Upper lobe of right lung (tissue), 1 donor: ENCODE measurements at places on chromosomes 16 and 17. TPM values are rescaled to one million over a fixed set of nuclear protein-coding genes. Genes with fewer than 3 reads are reported as not detected.
A peak's percentile ranks its signal among the peaks of the same experiment; 100 is the strongest.

NR1D1 gene
- 24.9 TPM for total RNA-seq

GRCh38 chr16:24577167-24577566, 37.8 kb downstream of the RBBP6 start:
- peaks cover 2% of the 10 kb centered on the region for H3K36me3 ChIP-seq
- no peak overlapping the region for H3K4me3 ChIP-seq
- H3K27me3 ChIP-seq: no peaks in the 10 kb centered on the region

CCDC144A gene
- 10.9 TPM for total RNA-seq

- no peaks in the 10 kb centered on the region for H3K27me3 ChIP-seq
- H3K4me3 ChIP-seq: no peak overlapping the region
- H3K4me1 ChIP-seq: peaks cover 17% of the 10 kb centered on the region
- H3K36me3 ChIP-seq: no peaks in the 10 kb centered on the region
Measured at GRCh38 chr16:70418993-70419318, 19.9 kb downstream of the ST3GAL2 start.

DNA sequence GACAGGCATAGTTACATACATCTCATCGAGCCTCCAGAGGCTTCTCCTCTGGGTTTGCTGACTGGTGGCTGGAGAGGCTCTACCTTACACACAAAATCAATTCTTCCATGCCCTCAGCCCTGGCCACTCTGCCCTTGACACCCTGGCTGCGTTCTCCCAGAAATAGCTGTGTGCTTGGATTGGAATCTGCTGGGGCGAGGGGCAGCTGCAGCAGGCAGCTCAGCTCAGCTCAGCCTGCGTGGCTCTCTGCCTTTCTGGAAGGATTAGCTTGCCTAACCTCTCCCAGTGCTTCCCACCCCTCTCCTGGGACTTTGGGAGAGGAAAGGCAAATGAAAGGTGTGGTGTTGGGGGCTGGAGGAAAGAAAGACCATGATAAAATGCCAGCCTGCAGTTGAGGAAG, 216.1 kb downstream of the ENGASE start:
- no peaks in the 10 kb centered on the region for H3K36me3 ChIP-seq
- H3K27me3 ChIP-seq: peaks cover 26% of the 10 kb centered on the region
- no peak for DNase-seq

HAP1 gene
- 0.58 TPM for total RNA-seq

- no peaks in the 10 kb centered on the region for H3K27me3 ChIP-seq
- H3K36me3 ChIP-seq: peaks cover 9% of the 10 kb centered on the region
- DNase-seq: no peak
- no peak overlapping the region for H3K27ac ChIP-seq
- no peak overlapping the region for H3K4me3 ChIP-seq
Measured at GRCh38 chr17:31272236-31272635, 24.8 kb downstream of the OMG start.

GRCh38 chr16:72590151-72590937, 418.4 kb upstream of the PMFBP1 start:
- no peaks in the 10 kb centered on the region for H3K4me1 ChIP-seq
- no peaks in the 10 kb centered on the region for H3K36me3 ChIP-seq
- no peak overlapping the region for H3K27ac ChIP-seq

RASD1 gene
- total RNA-seq: 39.2 TPM

DNA sequence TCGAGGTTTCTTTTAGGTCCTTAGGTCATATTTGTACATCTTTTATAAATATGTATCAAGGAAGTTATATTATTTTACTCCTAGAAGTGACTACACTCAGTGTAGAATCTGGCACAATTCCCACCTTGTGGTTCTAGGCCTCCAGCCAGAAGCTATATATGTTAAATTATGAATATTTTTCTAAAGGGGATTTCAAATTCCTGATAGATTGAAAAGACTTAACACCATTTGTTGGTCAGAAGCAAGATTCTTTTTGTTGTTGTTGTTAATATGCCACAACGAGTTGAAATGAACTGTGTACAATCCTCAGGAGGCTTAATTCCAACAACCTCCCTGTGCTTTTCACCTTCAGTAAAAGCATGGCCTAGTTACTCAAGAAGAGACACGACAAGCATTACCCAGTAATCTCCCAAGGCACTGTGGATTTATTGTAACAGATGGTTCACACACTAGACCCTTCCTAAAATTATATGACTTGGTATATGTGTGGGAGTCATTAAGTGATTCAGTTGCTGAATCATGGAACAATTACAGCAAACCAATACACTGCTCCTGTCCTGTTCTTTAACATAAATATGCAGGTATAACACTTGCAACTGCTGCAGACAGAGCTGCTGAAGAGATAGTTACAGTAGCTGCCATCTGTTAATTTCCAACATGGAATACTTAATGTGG, 964.4 kb upstream of the GOT2 start:
- no peaks in the 10 kb centered on the region for H3K27me3 ChIP-seq
- H3K36me3 ChIP-seq: no peaks in the 10 kb centered on the region
- H3K4me1 ChIP-seq: no peaks in the 10 kb centered on the region
- no peak overlapping the region for H3K4me3 ChIP-seq
- H3K27ac ChIP-seq: no peak overlapping the region
- no peak for DNase-seq

CLEC19A gene
- total RNA-seq: 0.17 TPM

SALL1 gene
- total RNA-seq: not detected

TMC7 gene
- 5.0 TPM for total RNA-seq

DNA sequence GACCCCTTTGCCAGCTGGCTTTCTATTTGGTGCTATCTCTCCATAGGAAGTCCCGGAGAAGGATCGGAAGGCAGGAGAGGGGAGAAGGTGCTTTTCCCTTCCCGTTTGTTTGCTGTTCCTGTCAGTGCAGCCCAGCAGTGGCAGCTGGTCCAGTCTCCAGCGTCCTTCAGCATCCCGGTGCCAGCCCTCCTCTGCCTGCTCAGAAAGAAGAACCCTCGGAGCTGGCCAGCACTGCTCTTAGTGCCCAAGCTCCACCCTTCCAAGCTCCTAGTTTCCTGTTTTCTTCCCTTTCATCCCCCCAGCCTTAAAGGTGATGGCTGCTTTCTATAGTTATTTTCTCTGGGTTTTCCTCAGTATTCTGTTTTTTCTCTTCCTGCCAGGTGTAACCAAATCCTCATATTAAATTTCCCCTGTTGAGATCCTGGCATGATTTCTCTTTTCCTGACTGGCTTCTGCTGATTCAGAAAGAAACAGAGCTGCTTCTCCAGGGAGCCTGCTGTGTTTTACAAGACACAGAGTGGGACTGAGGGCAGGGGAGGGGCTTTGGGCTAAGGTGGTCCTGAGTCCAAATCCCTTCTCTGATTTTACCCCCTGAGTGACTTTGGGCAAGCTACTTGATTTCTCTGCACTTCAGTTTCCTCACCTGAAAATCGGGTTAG, 186.8 kb downstream of the COPRS start:
- H3K27ac ChIP-seq: no peak overlapping the region
- no peaks in the 10 kb centered on the region for H3K36me3 ChIP-seq
- H3K4me1 ChIP-seq: no peaks in the 10 kb centered on the region
- H3K27me3 ChIP-seq: peaks cover 6% of the 10 kb centered on the region

DNA sequence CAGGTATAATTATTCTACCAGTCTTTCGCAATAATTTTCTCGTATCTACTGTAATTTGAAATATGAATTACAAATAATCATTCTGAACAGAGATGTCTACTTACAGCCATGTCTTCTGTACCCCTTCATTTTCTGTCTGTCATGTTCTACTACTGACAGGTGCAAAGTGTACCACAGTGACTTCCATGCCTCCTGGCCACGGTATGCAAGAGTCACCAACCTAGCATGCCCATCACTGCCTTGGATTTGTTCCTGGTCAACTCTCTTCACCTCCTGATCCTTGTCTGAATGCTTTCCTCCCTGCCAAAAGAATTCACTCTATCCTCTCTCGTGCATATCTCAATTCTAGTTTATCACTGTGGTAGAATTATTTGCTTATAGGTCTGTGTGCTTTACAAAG, 755.4 kb downstream of the KCNJ2 start:
- no peaks in the 10 kb centered on the region for H3K36me3 ChIP-seq
- DNase-seq: no peak
- no peak overlapping the region for H3K4me3 ChIP-seq
- no peaks in the 10 kb centered on the region for H3K4me1 ChIP-seq

GRCh38 chr16:12455287-12455798, 348.3 kb downstream of the CPPED1 start:
- peak; percentile 81 for DNase-seq
- H3K4me3 ChIP-seq: no peak overlapping the region
- no peaks in the 10 kb centered on the region for H3K27me3 ChIP-seq
- H3K27ac ChIP-seq: no peak overlapping the region

DNA sequence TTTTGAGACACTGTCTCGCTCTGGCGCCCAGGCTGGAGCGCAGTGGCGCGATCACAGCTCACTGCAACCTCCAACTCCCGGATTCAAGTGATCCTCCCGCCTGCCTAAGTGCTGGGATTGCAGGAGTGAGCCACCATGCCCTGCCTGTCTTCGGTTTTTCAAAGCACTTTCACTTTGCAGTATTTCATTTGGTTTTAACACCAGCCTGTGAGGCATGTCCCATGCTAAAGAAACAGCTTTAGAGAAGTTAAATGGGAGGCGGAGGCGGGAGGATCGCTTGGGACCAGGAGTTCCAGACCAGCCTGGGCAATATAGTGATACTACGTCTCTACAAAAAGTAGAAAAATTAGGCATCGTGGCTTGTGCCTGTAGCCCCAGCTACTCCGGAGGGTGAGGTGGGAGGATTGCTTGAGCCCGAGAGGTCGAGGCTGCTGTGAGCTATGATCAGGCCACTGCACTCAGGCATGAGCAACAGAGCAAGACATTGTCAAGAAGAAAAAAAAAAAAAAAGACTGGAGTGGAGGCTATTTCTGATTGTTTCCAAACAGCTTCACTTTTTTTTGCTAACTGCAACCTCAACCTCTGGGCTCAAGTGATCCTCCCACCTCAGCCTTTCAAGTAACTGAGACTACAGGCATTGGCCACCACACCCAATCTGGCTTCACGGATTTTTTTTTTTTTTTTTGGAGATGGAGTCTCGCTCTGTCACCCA, 1.3 kb downstream of the METTL23 start:
- peaks cover 50% of the 10 kb centered on the region for H3K4me1 ChIP-seq
- peaks cover 47% of the 10 kb centered on the region for H3K36me3 ChIP-seq
- H3K27ac ChIP-seq: peak overlapping the region; percentile 100

DNA sequence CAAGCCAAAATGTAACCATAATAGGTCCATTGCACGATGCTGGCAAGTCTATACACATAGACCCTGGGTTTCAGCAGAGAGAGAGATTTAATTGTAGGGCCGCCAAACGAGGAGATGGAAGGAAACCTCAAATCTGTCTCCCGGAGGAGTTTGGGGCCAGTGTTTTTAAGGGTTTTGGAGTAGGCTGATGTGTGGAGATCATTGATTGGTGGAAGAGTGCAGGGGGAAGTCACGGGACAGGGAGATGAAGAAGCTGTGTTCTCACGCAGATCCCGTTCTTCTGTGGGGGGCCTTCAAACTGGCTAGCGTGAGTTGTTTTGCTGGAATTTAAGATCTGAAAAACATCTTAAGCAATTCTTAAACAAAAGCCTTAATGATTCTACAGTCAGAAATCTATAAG, 84.8 kb downstream of the KATNIP start:
- no peak overlapping the region for H3K27ac ChIP-seq
- no peak overlapping the region for H3K4me3 ChIP-seq
- H3K4me1 ChIP-seq: no peaks in the 10 kb centered on the region

SMIM22 gene
- 23.3 TPM for total RNA-seq

- no peak overlapping the region for H3K4me3 ChIP-seq
- H3K27ac ChIP-seq: no peak overlapping the region
- H3K36me3 ChIP-seq: peaks cover 9% of the 10 kb centered on the region
- peaks cover 29% of the 10 kb centered on the region for H3K4me1 ChIP-seq
- DNase-seq: no peak
- no peaks in the 10 kb centered on the region for H3K27me3 ChIP-seq
Measured at GRCh38 chr17:44900894-44901293, 1.6 kb upstream of the EFTUD2 start.

GRCh38 chr16:23557779-23558702, 514 bp downstream of the UBFD1 start:
- no peaks in the 10 kb centered on the region for H3K27me3 ChIP-seq
- H3K36me3 ChIP-seq: peaks cover 44% of the 10 kb centered on the region
- no peak for DNase-seq
- H3K4me1 ChIP-seq: peaks cover 21% of the 10 kb centered on the region

- no peak for DNase-seq
- H3K36me3 ChIP-seq: no peaks in the 10 kb centered on the region
- H3K27ac ChIP-seq: no peak overlapping the region
- no peaks in the 10 kb centered on the region for H3K27me3 ChIP-seq
Measured at GRCh38 chr17:66146394-66146793, 45.5 kb downstream of the CEP112 start.

GRCh38 chr17:72116661-72117521, 3.9 kb upstream of the SOX9 start:
- peak overlapping the region; percentile 41 for H3K4me3 ChIP-seq
- DNase-seq: no peak
- no peaks in the 10 kb centered on the region for H3K36me3 ChIP-seq
- no peak overlapping the region for H3K27ac ChIP-seq

- no peaks in the 10 kb centered on the region for H3K36me3 ChIP-seq
- DNase-seq: no peak
- no peaks in the 10 kb centered on the region for H3K4me1 ChIP-seq
Measured at GRCh38 chr17:60926466-60927183, 249.0 kb downstream of the BCAS3 start.

- H3K4me1 ChIP-seq: no peaks in the 10 kb centered on the region
- H3K4me3 ChIP-seq: no peak overlapping the region
- DNase-seq: no peak
- H3K27me3 ChIP-seq: no peaks in the 10 kb centered on the region
- H3K36me3 ChIP-seq: no peaks in the 10 kb centered on the region
Measured at GRCh38 chr16:874366-875181, 74.0 kb upstream of the GNG13 start.

RBL2 gene
- total RNA-seq: 97.9 TPM

RAB34 gene
- 63.5 TPM for total RNA-seq

SEC14L5 gene
- 0.52 TPM for total RNA-seq

- no peak for DNase-seq
- H3K4me3 ChIP-seq: no peak overlapping the region
- no peak overlapping the region for H3K27ac ChIP-seq
- peaks cover 9% of the 10 kb centered on the region for H3K36me3 ChIP-seq
Measured at GRCh38 chr17:9924735-9925191, 19.7 kb upstream of the RCVRN start.

TBC1D3H gene
- not detected for total RNA-seq

DNA sequence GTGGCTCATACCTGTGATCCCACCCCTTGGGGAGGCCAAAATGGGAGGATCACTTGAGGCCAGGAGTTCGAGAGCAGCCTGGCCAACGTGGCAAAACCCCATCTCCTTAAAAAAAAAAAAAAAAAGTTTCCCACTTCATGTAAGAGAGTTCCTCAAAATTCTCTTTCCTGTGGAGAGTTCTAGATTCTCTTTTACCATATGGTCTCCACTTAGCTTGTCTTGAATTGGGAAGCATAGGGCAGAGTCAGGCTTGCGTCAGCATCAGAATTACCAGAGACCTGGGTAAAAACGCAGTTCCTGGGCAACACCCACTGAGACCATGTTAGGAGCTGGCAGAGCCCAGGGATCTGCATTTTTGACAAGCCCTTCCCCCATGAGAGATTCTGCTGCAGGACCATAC, 158.4 kb downstream of the CCDC182 start:
- no peak overlapping the region for H3K27ac ChIP-seq
- no peak for DNase-seq
- H3K36me3 ChIP-seq: no peaks in the 10 kb centered on the region
- H3K4me3 ChIP-seq: no peak overlapping the region
- no peaks in the 10 kb centered on the region for H3K4me1 ChIP-seq

EVPLL gene
- 1.8 TPM for total RNA-seq

GRCh38 chr17:42485680-42486079, 27.0 kb downstream of the ATP6V0A1 start:
- H3K36me3 ChIP-seq: peaks cover 98% of the 10 kb centered on the region
- H3K4me3 ChIP-seq: no peak overlapping the region
- no peak for DNase-seq
- no peaks in the 10 kb centered on the region for H3K4me1 ChIP-seq

KRTAP4-8 gene
- not detected for total RNA-seq
